BJ (cell line): ENCODE measurements at places on chromosomes 4 and X. TPM values are rescaled to one million over a fixed set of nuclear protein-coding genes. Genes with fewer than 3 reads are reported as not detected.

- no peak for DNase-seq
These were observed 730 bp downstream of the MANBA start for GRCh38 chr4:102759831-102760644.

GRCh38 chrX:19107035-19107434, 15.2 kb downstream of the ADGRG2 start:
- no peak for DNase-seq

- DNase-seq: no peak
These were observed 375 bp downstream of the FGFR3 start for GRCh38 chr4:1793496-1793840.

- no peak for DNase-seq
These were observed at the start of gene DMD for GRCh38 chrX:33211356-33212260. DMD (minus strand) TSS chrX:33211549; CDS start chrX:33211312, 237 bp downstream.

- DNase-seq: no peak
These were observed 119.3 kb downstream of the ZNF330 start for GRCh38 chr4:141339966-141340365.

GRCh38 chr4:147773261-147774184, 41.6 kb downstream of the ARHGAP10 start:
- no peak for DNase-seq

DNA sequence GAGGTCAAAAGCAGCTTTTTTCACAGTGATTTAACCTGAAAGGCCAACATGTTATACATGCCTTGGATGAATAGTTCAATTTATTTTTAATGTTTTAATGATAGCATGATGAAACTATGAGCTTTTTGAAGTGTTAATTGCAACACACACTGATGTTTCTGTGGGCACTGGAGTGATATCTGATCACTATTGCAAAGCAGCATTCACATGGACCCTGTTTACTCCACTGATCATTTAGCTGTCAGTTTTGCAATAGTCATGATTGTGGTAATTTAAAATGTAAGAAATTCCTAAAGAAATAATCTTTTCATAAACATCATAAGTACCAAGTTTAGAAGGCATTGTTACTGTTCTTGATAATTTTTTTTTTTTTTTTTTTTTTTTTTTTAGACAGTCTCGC, 74.1 kb downstream of the ARSJ start:
- no peak for DNase-seq

DNA sequence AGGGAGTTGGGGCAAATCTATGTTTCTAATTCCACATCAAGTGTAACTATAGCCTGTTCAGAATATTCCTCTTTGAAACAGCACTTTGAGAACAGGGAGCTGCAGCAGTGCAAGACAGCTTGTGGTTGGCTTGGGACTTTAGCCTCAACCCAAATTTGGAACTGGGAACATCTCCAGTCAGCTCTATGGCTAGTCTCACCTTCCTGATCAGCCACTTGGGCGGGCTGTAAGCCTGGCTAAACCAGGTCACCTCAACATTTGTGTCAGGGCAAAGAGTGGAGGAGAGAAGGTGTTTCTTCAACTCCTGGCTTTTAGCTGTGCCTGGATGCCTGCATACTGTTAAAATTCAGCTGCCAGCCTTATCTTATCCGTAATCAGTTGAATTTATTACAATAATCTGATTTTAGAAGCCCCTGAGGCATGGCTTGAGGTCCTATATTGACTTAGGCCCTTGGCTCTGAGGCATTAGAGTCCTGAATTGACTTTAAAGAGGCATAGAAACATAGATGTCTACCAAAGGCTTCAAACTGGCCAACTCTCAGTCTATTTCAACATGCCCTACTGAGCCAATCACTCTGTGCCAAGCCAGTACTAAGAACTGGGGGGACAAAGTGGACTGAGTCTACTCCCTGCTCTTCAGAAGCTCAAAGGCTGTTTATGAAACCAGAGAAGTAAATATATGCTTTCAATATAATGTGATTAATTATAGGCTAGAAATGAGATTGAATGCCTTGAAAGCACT, 18.7 kb upstream of the AR start:
- DNase-seq: no peak

DNA sequence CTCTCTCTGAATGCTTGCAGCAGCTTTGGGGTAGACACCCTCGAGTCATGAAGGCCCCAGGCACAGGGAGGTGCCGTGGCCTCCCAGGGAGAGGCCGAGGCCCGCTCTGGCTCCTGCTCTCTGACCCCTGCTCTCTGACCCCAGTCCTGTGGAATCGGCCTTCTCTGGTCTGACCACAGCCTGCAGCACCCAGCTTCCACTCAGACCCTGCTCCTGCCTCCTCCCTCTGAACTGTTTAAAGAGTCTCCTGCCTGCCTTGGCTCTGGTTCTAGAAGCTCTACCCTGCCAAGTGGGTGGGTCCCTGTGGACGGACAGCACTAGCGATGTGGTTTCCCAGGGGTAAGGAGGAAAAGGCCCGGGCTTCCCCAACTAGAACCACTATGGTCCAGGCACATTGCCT, 78.2 kb upstream of the TMEM150C start:
- DNase-seq: no peak

DNA sequence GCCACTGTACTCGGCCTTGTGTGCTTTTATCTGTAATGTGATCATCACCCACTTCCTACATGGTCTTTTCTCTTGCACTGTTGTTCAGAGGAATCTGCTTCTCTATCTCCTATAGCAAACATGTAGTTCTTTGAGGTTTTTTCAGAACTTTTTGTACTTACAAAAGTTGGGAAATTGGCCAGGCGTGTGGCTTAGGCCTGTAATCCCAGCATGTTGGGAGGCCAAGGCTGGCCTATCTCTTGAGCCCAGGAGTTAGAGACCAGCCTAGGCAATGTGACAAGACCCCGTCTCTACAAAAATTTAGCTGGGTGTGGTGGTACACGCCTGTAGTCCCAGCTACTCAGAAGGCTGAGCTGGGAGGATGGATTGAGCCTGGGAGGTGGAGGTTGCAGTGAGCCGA, 30.4 kb downstream of the TAF1 start:
- no peak for DNase-seq

DNA sequence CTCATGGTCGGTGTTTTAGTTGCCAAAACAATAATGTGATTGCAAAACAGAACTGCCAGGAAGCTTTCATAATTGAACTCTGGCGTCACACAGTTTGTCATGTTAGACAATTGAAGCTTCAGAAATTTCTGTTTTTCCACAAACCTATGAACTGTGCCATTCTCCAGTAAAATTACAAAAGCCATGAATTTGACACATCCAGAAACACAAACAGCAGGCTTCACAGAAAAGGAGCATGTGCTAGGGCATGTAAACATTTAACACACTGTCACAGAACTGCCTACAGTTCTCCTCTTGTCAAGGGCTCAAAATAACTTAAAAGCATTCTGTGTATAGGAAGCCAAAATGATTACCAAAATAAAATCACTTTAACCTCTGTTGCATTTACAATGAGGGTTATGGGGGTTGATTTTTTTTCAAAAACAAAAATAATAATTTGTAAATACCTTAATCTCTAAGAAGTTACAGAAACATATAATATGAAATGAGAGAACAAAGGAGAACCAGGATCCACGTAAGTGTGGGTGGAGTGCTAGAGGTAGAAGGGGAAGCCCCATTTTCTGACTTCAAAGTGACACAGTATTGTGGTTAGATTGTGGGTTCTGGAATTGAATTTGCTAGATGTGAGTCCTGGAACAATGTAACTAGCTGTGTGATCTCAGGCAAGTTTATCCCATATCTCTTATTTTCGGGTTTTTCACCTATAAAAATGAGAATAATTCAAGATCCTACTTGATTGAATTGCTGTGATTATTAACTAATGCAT, 295.0 kb downstream of the CENPC start:
- DNase-seq: no peak

GRCh38 chr4:150087006-150087405, 8.8 kb downstream of the DCLK2 start:
- DNase-seq: no peak

DNA sequence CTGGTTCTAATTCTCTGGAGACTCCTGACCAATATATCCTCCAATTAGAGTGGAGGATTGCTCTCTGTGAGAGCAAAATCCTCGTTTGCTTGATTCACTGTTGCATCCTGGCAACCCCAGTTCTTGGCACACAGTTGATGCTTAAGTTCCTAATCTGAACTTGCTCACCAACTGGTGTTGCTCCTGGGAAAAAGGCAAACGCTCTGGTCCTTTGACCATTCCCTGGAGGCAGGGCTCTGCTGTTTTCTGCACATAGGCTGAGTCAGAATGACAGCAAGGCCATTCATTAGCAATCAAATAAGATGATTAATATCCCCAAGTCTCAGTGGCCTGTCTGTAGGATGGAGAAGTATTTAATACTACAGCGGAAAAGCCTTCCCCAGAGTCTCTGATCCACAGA, 172.7 kb upstream of the TBC1D9 start:
- DNase-seq: no peak

- DNase-seq: no peak
These were observed 183.3 kb downstream of the MAB21L2 start for GRCh38 chr4:150765216-150765615.

HSFX4 gene
- polyA plus RNA-seq: not detected in 2 replicates
